Endothelial cell (in vitro differentiated cells): ENCODE measurements at places on chromosomes 4 and X. TPM values are rescaled to one million over a fixed set of nuclear protein-coding genes. Genes with fewer than 3 reads are reported as not detected.

IDUA gene
- 14.9 TPM for total RNA-seq

- H3K27me3 ChIP-seq: no peaks in the 10 kb centered on the region
- no peak overlapping the region for H3K27ac ChIP-seq
- DNase-seq: no peak
- no peak overlapping the region for H3K4me3 ChIP-seq
- H3K36me3 ChIP-seq: no peaks in the 10 kb centered on the region
These were observed 51.6 kb upstream of the HDAC8 start for GRCh38 chrX:72624194-72624593.

DNA sequence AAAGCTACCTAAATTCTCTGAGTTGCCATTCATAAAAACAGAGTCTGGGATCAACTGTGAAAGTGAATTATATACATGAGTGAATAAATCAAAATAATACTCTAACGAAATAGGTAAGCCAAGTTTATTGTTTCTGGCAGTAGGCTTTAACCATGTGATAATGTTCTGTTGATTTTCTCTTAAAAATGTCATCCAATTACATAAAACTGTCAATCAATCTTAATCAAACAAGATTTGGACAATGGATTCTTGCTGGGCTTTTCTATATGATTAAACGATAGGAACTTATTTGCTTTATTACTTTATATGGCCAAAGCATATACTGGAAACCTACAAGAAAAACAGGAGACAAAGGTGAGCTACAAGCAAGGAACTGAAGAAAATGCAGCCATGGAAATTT is 148.8 kb downstream of the INPP4B start:
- H3K36me3 ChIP-seq: no peaks in the 10 kb centered on the region
- DNase-seq: no peak
- H3K4me3 ChIP-seq: no peak overlapping the region
- H3K27ac ChIP-seq: no peak overlapping the region
- H3K4me1 ChIP-seq: no peaks in the 10 kb centered on the region
- no peaks in the 10 kb centered on the region for H3K27me3 ChIP-seq

DNA sequence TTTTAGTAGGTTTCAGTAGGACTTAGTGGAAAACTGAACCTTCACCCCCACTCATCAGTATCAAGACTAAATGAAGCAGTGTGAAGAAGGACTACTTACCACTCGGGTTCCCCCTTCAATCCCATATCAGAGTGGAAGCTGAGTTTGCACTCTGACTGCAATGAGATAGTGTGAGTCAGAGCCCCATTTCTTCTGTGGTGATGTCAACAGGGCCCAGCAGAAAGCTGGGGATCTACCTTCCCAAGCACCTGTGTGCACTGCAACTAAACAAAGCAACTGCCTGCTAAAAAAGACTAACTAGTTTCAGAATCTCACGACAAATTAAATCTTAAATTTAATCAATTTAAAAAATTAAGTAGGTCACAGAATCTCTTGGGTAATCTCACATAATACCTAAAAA is 1837.0 kb upstream of the PCDH7 start:
- no peak overlapping the region for H3K4me3 ChIP-seq
- H3K36me3 ChIP-seq: no peaks in the 10 kb centered on the region

DNA sequence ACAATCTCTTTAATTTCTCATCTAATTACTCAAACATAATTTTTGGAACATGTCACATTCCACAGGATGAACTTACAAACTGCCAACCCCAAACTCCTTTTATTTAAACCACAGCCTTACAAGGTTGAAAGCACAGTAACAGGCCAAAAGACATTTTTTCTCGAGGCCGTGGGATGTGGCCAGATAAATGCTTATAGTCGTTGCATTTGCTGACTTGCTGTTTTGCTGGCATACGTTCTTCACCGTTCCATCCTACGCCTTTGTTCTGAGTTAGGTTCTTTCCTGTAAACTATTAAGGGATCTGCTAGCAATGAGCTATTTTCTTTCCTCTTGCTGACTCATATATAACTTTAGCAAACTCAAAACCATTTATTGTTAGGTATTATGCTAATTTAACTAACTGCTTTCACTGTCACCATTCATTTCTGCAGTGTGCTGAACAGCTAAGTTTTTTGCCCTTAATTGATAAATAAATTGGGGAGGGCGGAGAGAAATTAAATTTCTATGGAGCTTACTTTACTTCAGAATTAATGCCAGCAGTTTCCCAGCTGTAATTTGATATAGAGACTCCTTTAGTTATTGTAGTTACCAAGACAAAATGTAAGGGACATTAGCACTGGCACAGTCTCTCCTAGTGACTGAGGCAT is 135.1 kb upstream of the PACRGL start:
- H3K36me3 ChIP-seq: no peaks in the 10 kb centered on the region
- no peaks in the 10 kb centered on the region for H3K4me1 ChIP-seq

DNA sequence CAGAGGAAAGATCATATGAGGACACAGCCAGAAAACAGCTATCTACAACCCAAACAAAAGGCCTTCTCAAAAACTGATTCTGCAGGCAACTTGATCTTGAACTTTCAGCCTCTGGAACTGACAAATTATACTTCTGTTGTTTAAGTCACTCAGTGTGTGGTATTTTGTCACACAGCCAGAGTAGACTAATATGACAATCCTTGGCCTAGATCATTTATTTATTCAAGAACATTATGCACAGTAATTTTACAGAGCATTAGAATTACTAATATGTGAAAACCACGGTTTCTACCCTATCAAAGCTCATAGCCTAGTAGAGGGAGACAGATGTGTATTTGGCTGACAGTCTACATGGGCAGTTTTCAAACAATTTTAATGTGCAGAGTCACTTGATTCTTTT is 167.8 kb upstream of the PCDH18 start:
- no peaks in the 10 kb centered on the region for H3K36me3 ChIP-seq
- DNase-seq: no peak
- H3K27ac ChIP-seq: no peak overlapping the region
- no peaks in the 10 kb centered on the region for H3K27me3 ChIP-seq
- H3K4me1 ChIP-seq: no peaks in the 10 kb centered on the region

- H3K27me3 ChIP-seq: no peaks in the 10 kb centered on the region
- no peak overlapping the region for H3K27ac ChIP-seq
- H3K4me1 ChIP-seq: peaks cover 11% of the 10 kb centered on the region
- no peak for DNase-seq
- H3K4me3 ChIP-seq: no peak overlapping the region
- no peaks in the 10 kb centered on the region for H3K36me3 ChIP-seq
These were observed 114.7 kb upstream of the OTUD4 start for GRCh38 chr4:145295122-145295521.
